ENCODE measurements at places on chromosomes 3 and 15.

GRCh38 chr3:133627789-133628188 lies 34.0 kb downstream of the TOPBP1 start:
- DNase-seq: no peak

GRCh38 chr3:140956058-140956835 lies 14.6 kb downstream of the SLC25A36 start:
- DNase-seq: no peak

DNA sequence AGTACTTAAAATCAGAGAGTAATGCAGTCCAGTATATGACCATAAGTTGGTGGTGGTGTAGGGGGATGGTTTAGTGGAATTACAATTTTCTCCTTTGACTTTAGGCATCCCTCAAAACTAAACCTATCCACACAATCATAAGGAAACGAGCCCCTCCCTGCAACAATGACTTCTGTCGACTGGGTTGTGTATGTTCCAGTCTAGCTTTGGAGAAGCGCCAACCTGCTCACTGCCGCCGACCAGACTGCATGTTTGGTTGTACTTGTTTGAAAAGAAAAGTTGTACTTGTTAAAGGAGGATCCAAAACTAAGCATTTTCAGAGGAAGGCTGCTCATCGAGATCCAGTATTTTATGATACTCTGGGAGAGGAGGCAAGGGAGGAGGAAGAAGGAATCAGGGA lies 52.8 kb downstream of the MGA start:
- no peak for DNase-seq

- DNase-seq: no peak
Observed at GRCh38 chr3:77072232-77072631, 32.3 kb downstream of the ROBO2 start.

- DNase-seq: no peak
Observed at GRCh38 chr3:133386876-133387275, 13.0 kb upstream of the BFSP2 start.

- DNase-seq: peak; percentile 29
Observed at GRCh38 chr15:85504749-85505676, 124.6 kb downstream of the AKAP13 start.

GRCh38 chr15:79290642-79291275 lies 8.2 kb downstream of the ANKRD34C start:
- no peak for DNase-seq

GRCh38 chr15:31078471-31078870 lies 23.1 kb downstream of the TRPM1 start:
- DNase-seq: no peak

DNA sequence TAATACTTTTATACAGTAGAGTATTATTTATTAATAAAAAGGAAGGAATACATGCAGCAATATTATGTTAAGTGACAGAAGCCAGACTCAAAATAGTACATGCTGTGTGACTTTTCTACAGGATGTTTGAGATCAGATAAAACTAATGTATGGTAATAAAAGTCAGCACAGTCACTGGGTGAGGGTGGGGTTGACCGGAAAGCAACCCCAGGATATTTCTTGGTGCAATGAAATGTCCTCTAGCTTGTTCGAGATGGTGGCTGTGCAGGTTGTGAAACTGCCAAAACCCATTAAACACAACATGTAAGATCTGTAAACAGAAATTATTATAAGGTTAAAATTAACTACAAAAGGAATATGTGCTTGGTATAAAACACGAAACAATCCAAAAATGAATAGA lies 20.8 kb upstream of the ALDH1L1 start:
- no peak for DNase-seq

DNA sequence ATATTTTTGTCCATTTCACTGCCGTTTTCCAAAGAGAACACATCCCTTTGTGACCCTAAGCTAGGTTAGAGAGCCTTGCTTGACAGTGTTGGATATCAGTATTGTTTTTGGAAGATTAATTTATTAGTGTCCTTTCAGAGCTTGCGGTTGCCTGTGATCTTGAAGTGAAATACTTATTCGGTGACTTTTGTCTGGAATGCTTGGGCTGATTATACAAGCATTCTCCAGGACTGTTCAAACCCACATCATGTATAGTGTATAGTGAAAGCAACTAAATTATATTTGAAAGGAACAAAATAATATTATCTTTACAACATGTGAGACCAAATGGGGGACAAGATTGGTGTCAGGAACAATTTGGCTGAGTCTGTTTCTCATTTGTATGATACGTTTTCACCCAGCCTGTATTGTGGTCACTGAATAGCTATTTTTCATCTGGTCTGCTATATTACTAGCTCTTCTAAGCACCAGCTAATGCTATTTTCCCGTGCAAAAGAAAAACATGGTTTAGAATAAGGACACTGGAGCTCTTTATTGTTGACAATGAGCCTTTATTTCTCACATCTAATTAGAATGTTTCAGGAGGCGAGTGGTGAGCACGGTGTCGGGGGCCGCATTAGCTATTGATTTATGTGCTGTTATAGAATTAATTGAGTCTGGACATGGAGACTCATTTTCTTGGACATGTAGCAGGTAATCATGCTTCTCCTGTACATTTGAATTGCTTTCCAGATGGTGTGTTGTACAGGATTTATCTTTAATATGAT lies 158.1 kb downstream of the APBA2 start:
- no peak for DNase-seq

DNA sequence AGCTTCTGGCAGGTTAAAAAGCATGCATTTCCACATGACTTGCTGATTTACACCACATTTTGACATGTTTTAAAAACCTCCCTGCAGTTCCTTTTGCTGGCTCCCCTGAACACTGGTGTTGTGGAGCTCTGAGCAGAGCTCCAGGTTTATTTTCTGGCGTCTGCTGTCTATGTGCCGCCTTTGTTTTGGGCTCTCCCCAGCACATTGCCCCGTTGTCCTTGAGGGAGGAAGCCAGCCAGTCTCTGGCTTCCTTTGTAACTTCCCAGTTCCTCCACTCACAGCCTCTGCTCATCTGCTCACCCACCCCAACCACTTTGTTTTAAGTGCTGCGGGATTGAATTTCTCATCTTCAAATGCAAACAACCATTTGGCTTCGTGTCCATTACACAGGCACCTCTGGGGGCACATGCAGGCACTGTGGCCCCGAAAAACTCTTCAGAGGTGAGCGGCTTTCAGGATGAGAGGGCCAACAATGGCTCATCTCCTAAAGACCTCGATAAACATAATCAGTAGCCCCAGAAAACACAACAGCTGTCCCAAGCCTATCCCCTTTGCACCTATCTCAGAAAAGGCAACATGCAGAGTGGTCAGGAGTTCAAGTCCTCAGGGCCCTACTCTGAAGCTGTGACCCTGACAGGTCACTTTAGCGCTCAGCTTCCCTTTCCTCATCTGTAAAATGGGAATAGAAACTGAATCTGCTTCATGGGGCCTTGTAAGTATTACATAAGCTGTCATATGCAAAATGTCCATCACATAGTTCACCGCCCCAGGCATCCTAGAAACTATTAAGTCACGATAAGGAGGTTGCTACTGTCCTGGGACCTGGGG lies 1.3 kb upstream of the MEF2A start:
- DNase-seq: peak; percentile 35

DNA sequence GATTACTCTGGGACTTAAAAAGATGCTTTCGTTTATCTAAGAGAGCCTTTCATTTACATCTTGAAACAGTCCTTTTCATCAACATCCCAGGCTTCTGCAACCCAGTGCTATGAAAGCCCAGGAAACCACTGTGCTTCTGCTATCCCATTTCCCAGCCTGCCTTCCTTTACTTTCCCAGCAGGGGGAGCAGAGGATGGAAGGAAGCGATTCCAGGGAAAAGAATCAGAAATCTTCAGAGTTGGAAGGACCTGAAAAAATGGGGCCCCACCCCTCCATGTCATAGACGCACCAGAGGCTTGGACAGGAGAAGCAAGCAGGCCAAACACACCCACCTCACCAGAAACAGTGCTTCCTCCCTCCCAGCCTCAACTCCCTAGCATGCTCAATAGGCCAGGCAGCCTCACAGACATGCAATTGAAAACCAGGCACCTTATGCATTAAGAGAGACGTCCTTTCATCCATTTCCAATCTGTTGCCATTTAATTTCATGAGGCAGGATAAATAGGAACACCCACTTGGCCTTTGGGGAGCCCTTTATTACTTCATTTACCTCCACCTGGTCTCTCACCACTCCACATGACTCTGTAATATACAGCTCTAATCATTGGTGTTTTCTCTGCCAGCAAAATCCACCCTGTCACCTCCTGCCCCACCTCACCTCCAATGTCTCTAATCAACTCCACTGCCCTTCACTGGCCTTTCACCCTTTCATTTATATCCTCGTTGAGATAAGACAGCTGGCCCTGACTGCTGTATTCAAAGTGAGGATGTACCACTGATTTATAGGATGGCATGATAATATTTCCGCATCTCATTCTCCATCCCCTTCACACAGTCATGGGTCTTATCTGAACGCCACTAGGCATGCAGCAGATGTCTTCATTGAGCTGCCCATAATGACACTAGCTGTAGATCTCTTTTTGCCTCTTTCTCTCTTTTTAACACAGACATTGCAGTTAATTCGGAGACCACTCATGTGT lies 583.9 kb downstream of the NTRK3 start:
- no peak for DNase-seq

- no peak for DNase-seq
Observed at GRCh38 chr3:45487508-45487907, 99.1 kb downstream of the LARS2 start.
